ENCODE measurements at places on chromosomes 6 and 20. TPM values are rescaled to one million over a fixed set of nuclear protein-coding genes. Genes with fewer than 3 reads are reported as not detected.

DNA sequence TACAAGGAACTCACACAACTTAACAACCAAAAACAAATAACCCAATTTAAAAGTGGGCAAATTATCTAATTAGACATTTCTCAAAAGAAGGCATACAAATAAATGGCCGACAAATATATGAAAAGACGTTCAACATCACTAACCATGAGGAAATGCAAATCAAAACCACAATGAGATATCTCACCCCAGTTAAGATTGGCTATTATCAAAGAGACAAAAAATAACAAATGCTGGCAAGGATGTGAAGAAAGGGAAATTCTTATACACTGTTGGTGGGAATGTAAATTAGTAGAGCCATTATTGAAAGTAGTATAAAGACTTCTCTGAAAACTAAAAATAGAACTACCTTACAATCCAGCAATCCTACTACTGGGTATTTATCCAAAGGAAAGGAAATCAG lies 96.7 kb upstream of the SIRPG start:
- no peak for DNase-seq

GRCh38 chr6:78460711-78461110 lies 406.6 kb upstream of the IRAK1BP1 start:
- DNase-seq = no peak

DNA sequence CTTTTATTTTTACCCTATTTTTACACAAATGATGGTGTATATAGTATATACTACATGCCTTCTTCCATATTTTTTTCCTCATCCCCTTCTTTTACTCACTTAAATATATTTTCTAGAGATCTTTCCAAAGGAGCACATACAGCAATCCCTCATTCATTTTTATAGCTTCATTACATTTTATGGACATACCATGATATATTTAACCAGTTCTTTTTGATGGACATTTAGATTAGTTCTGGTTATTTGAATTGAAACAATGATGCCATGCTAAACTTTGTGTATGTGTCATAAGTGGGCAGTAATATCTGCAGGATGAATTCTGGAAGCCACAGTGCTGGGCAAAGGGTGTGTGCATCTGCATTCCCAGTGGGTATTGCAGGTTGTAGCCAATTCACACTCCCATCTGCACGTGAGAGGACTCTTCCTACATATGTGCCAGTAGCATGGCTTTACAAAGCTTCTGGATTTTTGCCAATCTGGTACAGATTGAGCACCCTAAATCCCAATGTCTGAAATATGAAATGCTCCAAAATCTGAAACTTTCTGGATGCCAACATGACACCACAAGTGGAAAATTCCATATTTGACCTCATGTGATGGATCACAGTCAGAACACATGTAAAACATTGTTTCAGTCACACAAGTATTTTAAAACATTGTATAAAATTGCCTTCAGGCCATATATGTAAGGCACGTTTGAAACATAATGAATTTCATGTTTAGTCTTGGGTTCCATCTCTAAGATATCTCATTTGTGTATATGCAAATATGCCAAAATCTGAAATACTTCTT lies 127.2 kb downstream of the ARID1B start:
- DNase-seq = no peak

- no peak for DNase-seq
Observed at GRCh38 chr6:34204693-34205092, 32.0 kb upstream of the HMGA1 start.

- DNase-seq = no peak
Observed at GRCh38 chr6:3620937-3621336, 130.6 kb downstream of the PXDC1 start.

- no peak for DNase-seq
Observed at GRCh38 chr6:5045416-5045815, 39.7 kb upstream of the PPP1R3G start.

GRCh38 chr6:68657374-68658139 lies 22.5 kb downstream of the ADGRB3 start:
- no peak for DNase-seq

- DNase-seq = no peak
Observed at GRCh38 chr6:10733151-10733715, 10.4 kb downstream of the TMEM14C start.

- peak; percentile 39 for DNase-seq
Observed at GRCh38 chr6:157867155-157867559, 44.1 kb downstream of the SNX9 start.

DNA sequence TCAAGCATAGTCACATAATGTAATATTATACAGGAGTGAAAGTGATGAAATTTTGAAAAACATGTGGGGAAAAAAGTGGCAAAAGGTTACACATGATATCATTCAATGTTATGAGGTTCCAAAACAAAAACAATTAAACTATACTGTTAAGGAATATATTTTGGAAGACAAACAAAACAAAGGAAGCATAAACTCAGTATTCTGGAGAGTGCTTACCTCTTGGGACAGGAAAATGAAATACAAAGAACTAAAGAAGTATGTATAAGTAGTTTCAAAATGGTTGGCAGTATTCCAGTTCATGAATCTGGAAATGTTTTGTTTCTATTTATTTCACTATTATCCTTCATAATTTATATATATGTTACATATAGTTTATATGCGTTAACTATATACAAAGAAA lies 213.5 kb downstream of the MOXD1 start:
- no peak for DNase-seq

GRCh38 chr6:99350573-99350972 lies 1.1 kb upstream of the FAXC start:
- DNase-seq = no peak

GRCh38 chr20:17749978-17750721 lies 50.4 kb downstream of the BANF2 start:
- no peak for DNase-seq

DNA sequence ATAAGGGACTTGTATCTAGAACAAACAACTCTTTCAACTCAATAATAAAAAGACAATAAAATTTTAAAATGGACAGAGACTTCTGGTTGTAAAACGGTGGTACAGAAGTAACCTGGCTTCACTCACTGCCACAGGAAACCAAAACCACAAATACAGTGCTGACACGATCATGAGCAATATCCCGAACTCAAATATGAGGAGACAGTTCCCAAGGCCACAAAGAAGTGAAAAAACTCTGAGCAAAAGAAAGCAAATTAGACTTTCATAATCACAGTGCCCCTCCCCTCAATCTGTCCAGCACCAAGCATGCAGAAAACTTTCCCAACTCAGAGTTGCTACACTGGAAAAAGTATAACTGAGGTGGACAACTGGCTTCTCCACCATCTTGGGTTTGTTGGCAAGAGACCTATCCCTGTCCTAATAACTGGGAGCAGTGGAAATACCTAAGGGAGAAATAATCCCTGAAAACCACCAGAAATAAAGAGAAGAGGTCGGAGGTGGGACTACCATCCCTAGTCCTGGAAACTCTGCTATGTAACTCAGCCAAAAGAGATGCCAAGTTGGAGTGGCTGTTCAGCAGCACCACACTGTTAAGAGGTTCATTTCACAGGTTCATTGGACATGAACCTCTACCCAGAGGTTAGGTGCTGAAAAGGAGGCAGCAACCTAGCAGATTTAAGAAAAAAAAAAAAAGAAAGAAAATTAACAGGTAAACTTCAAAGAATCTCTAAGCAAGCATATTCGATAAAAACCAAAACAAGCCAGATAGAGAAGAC lies 55.5 kb downstream of the REV3L start:
- no peak for DNase-seq

GRCh38 chr6:114049367-114049966 lies 78.5 kb upstream of the HDAC2 start:
- DNase-seq = no peak

DNA sequence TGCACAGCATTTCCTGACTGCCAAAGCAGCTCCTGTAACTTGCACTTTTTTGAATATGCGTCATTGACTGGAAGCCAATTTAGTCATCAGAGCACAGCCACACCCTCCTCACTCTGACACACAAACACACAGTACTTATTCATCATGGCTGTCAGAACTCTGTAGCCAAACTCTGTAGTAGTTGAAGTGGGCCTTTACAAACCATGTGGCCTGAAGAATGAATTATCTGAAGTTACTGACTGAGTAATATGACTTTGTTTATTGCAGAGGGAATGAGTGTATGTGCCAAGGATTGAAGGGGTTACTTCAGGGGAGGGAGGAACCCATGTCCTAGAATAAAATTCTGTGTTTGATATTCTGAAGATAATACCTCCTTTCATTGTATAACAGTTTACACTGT lies 102.7 kb downstream of the FIG4 start:
- no peak for DNase-seq

DNA sequence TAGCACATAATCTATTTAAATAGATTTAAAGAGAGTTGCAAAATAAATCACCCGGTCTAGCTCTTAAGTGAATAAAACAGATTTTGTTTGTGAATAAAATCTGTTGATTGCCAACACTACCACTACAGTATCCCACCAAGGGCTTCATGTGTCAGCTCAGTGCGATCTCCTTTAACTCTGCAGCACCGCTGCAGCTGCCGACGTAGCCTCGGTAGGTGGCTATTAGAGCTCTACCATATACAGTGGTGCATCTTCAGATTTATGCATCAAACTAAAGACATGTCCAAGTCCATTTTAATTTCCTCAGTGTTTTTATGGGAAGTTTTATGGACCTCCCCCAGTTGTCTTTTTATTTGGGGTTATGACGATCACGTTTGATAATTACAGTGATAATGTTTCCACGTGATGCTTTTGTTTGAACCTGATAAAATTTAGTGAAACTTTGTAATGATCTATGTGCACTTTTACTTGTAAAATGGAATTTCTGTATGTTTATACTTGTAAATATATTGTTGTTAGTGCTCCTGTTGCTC lies 26.7 kb downstream of the ECI2 start:
- DNase-seq = no peak

DNA sequence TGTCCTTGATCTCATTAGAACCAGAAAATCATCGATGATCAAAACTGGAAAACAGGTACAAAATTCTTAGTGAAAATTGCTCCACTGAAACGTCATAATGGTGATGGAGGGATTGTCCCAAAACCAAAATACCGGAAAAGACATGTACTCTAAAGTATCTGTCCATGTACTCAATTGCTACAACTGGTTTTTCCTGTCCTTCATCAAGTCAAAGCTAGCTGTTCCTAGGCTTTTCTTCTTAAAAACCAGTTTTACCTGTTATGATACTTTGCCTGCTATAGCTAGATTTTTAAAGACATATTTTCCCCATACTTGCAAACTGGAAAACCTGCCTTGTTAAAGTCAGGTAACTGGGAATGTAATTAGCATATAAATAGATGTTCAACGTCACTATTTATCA lies 50.5 kb upstream of the LRRC1 start:
- no peak for DNase-seq

DNA sequence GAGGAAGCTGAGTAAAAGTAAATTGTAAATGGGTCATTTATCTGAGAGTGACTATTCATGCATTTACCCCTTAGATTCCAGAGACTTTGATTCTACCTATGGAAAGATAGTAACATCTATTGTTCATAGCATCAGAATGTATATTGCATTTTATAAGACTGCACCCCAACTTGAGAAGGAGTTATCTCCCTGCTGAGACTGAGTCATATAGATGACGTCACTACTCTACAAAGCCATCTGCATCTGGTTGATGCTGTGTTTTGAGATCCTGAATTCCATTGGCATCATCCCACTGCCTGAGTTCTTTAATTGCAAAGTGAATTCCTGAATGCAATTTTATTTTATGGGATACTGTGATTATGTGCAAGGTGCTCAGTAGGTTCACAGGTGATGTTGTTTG lies 444.0 kb upstream of the SLC35B3 start:
- no peak for DNase-seq

- no peak for DNase-seq
Observed at GRCh38 chr6:147958683-147959082, 384.0 kb upstream of the SASH1 start.

GRCh38 chr6:88361298-88361697 lies 195.2 kb upstream of the CNR1 start:
- no peak for DNase-seq

- no peak for DNase-seq
Observed at GRCh38 chr6:37115236-37115895, 54.6 kb upstream of the PIM1 start.

- DNase-seq = no peak
Observed at GRCh38 chr20:49448917-49449316, 33.6 kb downstream of the KCNB1 start.

DNA sequence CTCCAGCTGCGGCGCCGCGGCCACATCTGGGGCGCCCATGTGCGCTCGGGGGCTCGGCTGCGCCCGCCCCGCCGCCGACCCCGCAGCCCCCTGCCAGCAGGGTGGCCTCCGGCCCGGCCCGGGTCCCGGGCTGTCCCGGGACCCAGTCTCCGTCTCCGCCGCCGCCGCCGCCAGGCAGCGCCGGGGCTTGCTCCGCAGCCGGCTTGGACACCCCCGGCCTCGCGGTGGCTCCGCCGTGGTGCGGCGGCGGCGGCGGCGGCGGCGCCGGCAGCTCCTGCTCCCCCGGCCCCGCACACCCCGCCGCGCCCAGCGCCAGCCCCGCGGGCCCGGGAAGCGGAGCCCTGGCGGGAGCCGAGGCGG lies 219 bp downstream of the ISM1 start:
- no peak for DNase-seq

IYD gene
- total RNA-seq = not detected

BHLHE23 gene
- total RNA-seq = not detected

RAB44 gene
- total RNA-seq = not detected

OTOR gene
- not detected for total RNA-seq

FILIP1 gene
- not detected for total RNA-seq

SNPH gene
- total RNA-seq = 19.3 TPM

ZGPAT gene
- total RNA-seq = 71.0 TPM

SLC13A3 gene
- total RNA-seq = 0.16 TPM

BPIFB1 gene
- total RNA-seq = not detected

BPI gene
- not detected for total RNA-seq

MYBL2 gene
- 3.0 TPM for total RNA-seq

CYP24A1 gene
- total RNA-seq = 0.30 TPM

SLC12A5 gene
- total RNA-seq = not detected

Data from T-cell (primary cell).